Thoracic aorta (tissue), 2 donors: ENCODE measurements at places on chromosomes 7 and 10. TPM values are rescaled to one million over a fixed set of nuclear protein-coding genes. Genes with fewer than 3 reads are reported as not detected.
A peak's percentile ranks its signal among the peaks of the same experiment; 100 is the strongest.

DNA sequence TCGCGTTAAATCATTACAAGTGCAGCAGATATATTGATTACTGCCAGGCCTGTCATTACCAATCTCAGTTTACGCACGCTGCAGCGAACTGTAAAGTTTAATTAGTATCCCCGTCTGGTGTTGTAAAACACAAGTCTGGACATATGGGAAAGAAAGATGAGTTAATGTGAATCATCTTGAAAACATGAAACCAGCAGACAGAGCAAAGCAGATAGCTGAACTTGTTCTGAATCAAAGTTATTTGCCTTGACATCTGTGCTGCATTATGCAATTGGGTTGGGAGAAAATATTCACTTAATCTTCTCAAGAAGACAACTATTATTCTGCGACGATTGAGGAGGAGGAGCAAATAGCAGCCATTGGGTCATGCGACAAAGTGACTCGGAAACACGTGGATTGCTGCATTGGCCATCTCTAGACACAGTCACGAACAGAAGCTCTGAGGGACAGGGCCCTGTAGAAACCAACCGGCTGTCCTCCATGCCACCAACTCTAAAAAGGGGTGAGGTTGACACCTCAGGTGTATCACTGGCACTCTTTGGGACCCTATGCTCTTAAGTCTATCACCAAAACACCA, 156.3 kb upstream of the C7orf33 start:
- DNase-seq = no peak
- no peak overlapping the region for H3K4me3 ChIP-seq
- no peaks in the 10 kb centered on the region for H3K27me3 ChIP-seq
- H3K4me1 ChIP-seq = no peaks in the 10 kb centered on the region
- no peak overlapping the region for H3K27ac ChIP-seq

The ABCC2 gene
- total RNA-seq = 0.71 TPM

The LMTK2 gene
- 17.6 TPM for total RNA-seq

DNA sequence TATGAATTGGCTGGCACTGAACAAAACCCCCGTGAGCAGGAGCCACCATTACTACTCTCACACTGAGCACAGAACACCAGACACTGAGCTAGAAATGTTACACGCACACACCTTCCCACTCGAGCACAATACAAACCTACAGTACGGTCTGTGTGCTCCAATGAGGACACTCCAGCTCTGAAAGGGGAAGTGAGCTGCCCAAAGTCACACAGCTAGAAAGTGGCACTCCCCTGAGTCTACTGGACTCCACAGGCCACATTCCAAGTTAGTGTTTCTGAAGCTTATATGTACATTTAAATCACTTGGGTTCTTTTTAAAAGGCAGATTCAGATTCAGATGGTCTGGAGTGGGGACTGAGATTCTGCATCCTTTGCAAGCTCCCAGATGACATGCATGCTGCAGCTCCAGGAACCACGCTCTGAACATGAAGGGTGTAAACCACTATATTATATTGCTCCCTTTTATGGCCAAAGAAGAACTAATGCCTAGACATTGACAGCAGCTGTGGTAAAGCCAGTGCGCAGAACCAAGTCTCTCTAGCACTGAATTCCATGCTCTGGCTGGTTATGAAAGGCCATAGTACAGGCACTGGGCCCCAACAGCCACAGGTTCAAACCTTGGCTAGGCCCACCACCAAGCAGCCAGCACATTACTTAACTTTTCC, 77.1 kb downstream of the FRMPD2 start:
- no peaks in the 10 kb centered on the region for H3K4me1 ChIP-seq
- H3K36me3 ChIP-seq = no peaks in the 10 kb centered on the region
- DNase-seq = no peak
- H3K4me3 ChIP-seq = no peak overlapping the region
- H3K27ac ChIP-seq = no peak overlapping the region
- no peaks in the 10 kb centered on the region for H3K27me3 ChIP-seq

DNA sequence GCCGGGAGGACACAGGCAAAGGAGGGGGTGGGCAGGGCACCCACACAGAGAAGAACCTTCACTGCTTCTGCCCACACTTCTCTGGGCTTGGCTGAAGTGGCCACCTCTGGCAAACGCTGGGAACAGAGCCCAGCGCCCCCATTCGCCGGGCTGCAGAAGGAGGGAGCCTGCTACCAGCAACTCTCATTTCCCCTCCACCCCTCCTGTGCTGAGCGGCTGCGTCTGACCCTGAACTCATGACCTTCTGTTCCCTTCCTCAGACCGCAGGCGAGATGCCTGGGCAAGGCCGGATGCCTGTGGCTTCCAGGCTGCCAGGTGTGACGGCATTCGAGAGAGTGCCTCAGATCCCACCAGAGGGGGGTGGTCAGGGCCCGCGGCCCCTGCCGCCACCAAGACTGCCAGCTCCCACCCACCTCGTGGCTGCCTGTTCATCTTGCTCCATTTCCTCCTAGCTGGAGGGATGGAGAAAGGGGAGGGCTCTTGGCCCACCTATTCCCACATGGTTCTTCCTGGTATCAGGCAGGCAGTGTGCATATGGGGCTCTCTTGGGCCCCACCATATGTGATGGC, 19.8 kb downstream of the DNAJB12 start:
- DNase-seq = peak; percentile 49
- peak overlapping the region; percentile 38 for H3K4me3 ChIP-seq
- peak overlapping the region; percentile 88 for H3K27ac ChIP-seq
- H3K27me3 ChIP-seq = no peaks in the 10 kb centered on the region

The CALHM3 gene
- total RNA-seq = not detected

DNA sequence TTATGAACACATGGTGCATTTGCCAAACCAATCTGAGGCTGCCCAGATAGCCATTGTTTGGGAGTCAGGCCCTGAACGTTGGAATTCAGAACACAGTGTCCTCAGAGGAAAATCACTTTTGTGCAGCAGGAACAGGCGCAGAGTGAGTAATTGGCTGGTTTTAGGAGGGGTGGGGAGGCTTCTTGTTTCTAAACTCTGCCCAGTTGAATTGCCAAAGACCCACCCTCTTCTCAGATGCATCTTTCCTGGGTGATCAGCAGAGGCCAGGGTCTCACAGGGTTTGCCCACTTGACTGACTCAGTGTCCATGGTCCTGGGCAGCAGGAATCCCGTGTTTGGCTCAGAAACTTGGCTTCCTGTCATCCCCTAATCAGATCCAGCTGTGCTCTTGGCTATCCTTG, 24.3 kb downstream of the PRLHR start:
- H3K27me3 ChIP-seq = no peaks in the 10 kb centered on the region
- no peaks in the 10 kb centered on the region for H3K36me3 ChIP-seq
- H3K27ac ChIP-seq = no peak overlapping the region
- DNase-seq = no peak
- H3K4me3 ChIP-seq = no peak overlapping the region

DNA sequence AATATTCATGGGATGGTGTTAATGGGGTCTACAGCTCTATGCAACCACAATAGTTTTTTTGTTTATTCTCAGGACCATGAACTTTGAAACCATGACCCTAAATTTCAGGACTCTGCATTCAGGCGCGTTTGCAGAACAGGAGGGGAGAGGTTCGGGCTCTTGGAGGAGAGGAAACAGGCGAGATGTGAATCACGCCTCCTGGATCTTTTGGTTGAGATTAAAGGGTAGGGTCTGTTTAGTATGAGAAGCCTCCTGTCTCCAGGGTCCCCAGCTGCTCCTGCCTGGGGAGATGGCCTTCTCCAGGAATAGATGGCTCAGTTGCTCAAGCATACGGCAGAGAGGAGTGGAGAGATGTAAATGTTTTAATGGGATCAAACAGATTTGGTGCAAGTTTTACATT, 18.2 kb downstream of the TLL2 start:
- DNase-seq = no peak
- no peaks in the 10 kb centered on the region for H3K4me1 ChIP-seq
- H3K4me3 ChIP-seq = no peak overlapping the region
